Right renal pelvis (tissue), 4 donors: ENCODE measurements at places on chromosomes 11 and 22.

- DNase-seq: no peak
These were observed 135.8 kb upstream of the PITPNB start for GRCh38 chr22:28054819-28055208.

GRCh38 chr11:69948256-69949141, 129.3 kb upstream of the FGF3 start:
- no peak for DNase-seq

- DNase-seq: no peak
These were observed 29.9 kb upstream of the LRRC32 start for GRCh38 chr11:76700177-76701100.

- no peak for DNase-seq
These were observed 183.5 kb upstream of the SNX19 start for GRCh38 chr11:131099746-131100145.

GRCh38 chr11:129021295-129021694, 78.6 kb upstream of the TP53AIP1 start:
- no peak for DNase-seq

DNA sequence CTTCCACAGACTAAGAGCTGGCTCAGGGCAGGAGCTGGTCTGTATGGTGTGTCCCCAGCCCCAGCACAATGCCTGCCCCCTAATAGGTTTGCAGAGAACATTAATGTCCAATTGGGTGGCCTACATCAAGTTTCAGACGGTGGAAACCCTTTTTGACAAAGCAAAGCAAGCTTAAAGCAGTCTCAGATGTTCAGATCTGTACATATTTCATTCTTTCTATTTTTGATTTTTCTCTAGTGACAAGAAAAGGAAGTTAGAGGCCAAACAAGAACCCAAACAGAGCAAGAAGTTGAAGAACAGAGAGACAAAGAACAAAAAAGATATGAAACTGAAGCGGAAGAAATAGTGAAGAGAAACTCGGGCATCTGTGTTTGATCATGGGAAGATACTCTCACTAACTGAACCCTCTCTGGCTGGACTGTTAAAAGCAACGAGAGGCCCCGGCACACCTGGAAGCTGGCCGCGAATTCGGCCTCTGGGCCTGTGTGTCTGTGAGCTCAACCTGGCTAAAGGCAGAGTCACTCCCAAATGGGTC, 40.5 kb downstream of the NAT10 start:
- no peak for DNase-seq

DNA sequence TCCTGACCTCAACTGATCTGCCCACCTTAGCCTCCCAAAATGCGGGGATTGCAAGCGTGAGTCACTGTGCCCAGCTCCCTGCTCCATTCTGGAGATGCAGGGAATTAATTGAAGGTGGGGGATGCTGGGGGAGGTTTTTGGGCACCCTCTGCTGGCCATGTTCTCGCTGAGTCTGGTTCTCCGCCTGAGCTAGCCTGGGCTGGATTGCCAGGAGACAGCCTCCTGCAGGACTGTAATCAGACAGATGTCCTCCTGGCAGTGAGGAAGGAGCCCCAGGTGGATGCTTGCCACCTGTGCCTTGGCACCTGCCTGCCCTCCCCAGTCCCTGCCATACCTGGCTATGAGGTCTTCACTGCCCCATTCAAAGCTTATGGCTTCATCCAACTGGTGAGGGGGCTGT, 5.4 kb downstream of the MTFP1 start:
- no peak for DNase-seq

GRCh38 chr11:113072237-113072858, 111.1 kb downstream of the NCAM1 start:
- DNase-seq: no peak

DNA sequence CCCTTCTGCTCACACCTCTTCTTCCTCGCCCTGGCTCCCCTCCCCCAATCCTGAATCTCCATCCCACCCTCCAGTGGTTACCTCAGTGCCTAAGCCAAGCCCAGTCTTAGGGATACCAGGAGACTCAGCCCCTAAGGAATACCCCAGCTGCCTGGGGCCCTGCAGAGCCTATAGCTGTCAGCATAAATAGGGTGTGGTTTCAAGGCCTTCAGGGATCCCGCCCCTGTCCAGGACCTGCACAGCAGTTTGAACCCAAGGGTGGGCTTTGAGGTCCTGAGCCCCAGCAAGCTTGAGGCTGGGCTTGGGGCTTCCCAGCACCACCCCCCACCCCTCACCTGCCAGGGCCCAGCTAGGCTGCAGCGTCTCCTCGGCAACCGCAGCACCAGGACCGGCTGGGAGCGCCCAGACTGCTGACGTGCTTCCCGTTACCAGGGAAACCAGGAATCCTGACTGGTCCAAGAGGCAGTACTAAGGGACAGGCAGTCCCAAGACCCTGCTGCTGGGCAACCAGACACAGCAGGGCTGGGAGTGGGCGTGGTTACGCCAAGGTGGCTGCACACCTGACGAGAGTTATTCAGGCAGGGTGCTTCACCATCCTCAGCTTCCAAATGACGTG, 13.7 kb downstream of the APBB1 start:
- DNase-seq: no peak
